ENCODE measurements at places on chromosomes 2 and 18.

DNA sequence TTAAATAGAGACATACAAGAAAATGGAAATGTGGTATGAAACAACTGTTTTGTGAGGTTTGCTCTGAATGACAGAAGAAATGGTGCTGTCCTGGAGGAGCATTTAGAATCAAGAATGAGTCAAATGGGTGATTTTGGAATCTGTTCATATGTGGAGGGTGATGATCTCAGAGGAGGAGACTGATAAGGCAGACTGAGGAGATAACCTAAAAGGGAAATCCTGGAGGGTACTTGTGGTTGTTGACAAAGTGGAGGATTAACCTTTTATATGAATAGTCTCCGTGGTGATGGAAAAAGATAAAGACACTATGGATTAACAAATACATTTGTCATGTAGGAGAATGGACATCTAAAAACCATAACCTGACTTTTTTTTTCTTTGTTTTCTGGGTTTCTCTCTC, 74.1 kb downstream of the MMADHC start:
- no peak for DNase-seq

GRCh38 chr2:60066096-60066839, 487.2 kb downstream of the BCL11A start:
- DNase-seq, result no peak

DNA sequence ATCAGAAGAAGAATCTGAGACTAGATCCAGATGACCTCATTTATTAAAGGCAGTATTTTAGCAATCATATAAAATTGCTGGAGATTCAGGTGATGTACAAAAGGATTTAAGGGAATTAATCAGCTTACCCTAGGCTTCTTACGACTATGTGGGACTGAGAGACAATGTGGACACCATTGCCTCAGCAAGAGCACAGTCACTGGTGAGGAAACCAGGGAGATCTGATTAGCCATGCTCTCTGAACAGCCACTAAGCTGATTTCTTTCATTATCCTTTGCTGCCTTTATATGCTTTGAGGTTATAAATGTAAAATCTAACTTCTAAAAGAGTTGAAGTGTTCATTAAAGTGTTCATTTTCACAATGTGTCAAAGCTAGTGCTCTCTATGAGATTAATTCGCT, 22.7 kb upstream of the GULP1 start:
- no peak for DNase-seq

DNA sequence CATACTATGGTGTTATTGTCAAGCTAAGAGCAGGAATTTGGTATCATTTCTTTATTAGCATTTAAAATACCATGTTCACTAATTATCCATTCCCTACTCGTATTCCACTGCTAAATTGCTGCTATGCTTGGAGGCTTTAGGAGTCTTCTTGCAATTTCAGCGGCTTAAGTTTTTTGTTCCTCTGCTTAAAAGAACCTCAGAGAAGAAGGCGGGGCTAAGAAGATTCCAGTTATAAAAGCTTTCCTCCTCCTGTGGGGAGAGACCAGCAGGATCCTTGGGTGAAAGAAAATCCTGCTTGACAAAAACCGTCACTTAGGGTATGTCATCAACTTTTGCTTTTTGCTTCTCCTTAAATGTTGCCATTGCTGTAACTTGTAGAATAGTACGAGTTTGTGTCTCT, at the start of gene TRPM8:
TRPM8 (plus strand) TSS at position 258 of the 400 bp plus-strand sequence. CDS start 9,165 bp downstream, outside the sequence.
- no peak for DNase-seq

DNA sequence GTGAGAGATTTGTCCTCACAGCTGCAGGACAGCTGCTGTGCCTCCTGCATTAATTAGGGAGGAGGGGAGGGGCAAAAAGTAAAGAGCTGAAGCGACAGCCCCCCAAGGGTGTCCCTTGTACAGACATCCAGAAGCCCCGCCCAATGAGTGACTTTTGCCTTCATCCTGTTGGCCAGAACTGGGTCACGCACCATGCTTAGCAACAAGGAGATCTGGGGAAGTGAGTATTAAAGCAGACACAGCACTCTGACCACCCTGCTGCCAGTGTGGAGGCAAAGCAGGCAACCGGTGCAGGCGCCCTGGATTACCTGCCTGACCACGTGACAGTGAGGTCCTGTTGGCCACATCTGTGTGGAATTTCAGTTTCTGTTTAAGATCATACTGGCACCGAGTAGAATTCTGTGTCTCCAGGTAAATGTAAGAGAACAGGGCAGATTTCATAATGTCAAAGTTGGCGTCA, 21.5 kb upstream of the BIN1 start:
- DNase-seq, result no peak

GRCh38 chr18:3782901-3783300, 332.9 kb downstream of the TGIF1 start:
- no peak for DNase-seq

DNA sequence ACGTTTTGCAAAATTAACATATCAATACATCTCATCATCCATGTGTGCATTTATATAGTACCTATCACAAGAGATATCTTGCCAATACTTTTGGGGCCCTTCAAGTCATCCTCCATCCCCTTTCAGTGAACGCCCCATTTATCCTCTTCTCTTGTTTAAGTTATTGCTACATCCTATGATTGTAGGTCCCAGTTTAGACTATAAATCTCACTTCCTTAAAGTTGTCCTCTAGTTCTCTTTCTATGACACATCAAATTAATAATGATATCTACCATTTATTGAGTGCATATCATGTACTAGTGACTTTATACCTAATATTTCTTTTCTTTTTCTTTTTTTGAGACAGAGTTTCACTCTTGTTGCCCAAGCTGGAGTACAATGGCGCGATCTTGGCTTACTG, 28.8 kb upstream of the FBXO11 start:
- DNase-seq, result no peak

DNA sequence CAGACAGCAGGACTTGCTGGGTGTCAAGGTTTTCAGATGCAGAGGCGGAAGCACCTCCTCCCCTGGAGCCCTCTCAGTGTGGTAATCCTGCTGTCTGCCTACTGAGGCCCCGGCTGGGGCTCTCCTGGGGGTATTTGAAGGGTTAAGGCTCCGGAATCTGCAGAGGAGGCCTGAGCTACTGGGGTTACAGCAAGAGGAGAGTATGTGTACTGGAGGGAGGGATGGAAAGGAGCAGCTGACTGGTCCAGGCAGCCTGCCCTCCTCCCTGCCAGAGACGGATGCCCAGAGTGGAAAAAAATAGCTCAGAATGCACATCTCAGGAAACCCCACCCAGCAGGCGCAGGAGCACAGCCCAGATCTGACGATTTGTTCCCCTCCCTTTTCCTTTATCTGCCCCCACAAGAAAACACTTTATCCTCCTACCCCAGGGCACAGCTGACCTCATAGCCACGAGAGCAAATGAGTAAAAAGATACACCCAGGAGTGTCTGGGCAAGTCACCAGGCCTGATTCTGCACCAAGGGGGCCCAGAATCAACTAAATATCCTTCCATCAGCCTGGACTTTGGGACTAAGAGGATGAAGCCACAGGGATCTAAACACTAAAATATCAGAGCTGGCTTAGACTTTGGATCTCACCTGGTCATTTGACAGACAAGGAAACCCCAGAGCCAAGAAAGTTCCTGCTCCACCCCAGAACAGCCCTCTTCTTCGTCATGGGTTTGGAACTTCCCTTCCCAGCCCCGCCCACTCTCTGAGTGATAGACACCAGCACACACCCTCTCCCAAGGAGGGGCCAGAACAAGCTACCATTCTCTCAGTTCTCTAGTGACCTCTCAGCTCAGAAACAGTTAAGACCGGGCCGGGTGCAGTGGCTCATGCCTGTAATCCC, 5.5 kb downstream of the TMBIM1 start:
- DNase-seq, result peak; percentile 45

- DNase-seq, result no peak
Measured at GRCh38 chr2:233833345-233833744, 21.0 kb downstream of the HJURP start.

DNA sequence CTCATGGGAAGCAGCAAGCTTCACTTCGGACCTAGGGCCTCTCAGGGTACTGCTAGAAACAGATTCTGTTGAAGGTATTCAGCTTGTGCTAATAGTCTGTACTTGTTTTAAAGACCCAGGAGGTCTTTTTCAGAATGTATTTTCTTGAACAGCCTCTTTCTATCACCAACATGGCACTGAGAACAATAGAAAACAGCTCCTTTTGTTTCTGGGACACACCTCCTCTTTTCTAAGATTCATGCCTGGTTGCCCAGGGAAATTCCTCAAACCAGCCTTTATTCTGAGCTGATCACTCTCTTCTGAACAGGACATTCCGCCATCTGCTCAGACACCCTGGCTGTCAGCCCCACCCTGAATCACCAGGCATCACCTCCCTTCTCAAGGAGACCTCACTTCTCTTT, 389.6 kb downstream of the TGIF1 start:
- DNase-seq, result no peak

- no peak for DNase-seq
Measured at GRCh38 chr18:79581406-79581805, 98.2 kb upstream of the CTDP1 start.

DNA sequence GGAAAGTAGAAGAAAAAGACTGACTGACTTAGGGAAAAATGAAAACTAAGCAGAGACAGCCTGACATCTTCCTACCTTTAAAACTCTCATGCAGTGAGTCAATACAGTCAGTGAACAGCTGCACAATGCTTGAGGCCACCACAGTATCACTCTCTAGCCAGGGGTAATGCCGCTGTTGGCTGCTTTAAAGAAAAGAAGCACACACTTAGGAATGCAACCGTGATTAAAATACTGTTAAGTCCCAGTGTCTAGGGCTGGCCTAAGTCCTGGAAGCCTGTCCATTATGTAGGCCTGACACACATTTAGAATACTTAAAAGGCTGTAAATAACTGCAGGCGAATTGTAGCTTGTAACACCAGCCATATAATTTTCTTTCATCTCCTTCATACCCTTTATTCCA, 50.7 kb downstream of the SIGLEC15 start:
- DNase-seq, result no peak

GRCh38 chr18:25832001-25832604, 258.3 kb downstream of the SS18 start:
- DNase-seq, result no peak

DNA sequence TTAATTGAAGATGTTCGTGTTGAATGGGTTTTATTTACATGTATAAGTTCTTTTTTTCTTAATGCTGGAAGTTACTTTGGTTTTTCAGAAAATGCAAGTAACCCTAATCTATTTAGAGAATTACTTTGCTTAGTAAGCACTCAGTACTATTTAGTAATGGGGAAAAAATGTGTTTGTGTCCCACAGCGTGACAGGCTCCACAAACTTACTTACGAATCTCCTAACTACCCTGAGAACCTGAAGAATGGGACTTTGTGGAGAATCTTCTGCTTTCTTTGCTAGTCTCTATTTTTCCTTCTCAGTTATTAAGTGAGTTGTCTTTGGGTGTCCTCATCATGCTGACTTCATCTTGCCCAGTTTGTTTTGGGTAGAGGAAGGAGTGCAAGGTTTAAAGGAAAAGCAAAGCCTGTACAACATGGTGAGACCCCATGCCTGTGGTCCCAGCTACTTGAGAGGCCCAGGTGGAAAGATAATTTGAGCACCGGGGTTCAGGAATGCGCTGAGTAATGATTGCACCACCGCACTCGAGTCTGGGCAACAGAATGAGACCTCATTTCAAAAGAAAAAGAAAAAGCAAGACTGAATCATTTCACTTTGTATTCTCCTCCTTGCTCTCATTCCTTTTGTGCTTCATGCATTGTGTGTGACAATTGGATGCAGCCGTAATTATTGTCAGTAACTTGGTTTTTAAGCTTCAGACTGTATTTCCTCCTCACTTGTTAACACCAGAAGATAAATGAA, 10.2 kb downstream of the NEDD4L start:
- DNase-seq, result no peak

GRCh38 chr18:71049893-71050292, 761.0 kb downstream of the SOCS6 start:
- DNase-seq, result no peak

- DNase-seq, result no peak
Measured at GRCh38 chr18:63098018-63098981, 221.3 kb downstream of the BCL2 start.

GRCh38 chr2:177106212-177106611, 106.4 kb upstream of the HNRNPA3 start:
- DNase-seq, result no peak

DNA sequence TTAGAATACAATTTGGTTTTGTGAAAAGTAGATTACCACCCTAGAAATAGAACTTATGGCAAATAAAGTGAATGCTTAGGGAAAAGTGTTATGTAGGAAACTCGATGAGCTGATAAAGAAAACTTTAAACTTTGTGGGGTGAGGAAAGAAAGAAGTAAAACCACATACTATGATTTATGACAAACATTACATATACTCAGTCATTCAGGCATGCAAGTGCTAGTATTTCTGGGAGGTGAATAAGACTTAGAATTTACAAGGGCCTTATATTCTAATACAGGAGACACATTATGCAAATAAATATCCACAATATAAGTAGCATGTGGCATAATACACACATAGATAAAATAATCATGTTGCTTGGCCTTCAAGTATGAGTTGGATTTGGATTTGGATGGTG, 618.1 kb downstream of the XIRP2 start:
- DNase-seq, result no peak

GRCh38 chr18:59743566-59743965, 46.3 kb upstream of the CCBE1 start:
- DNase-seq, result no peak

- DNase-seq, result no peak
Measured at GRCh38 chr2:101330253-101330933, 21.9 kb upstream of the RNF149 start.

DNA sequence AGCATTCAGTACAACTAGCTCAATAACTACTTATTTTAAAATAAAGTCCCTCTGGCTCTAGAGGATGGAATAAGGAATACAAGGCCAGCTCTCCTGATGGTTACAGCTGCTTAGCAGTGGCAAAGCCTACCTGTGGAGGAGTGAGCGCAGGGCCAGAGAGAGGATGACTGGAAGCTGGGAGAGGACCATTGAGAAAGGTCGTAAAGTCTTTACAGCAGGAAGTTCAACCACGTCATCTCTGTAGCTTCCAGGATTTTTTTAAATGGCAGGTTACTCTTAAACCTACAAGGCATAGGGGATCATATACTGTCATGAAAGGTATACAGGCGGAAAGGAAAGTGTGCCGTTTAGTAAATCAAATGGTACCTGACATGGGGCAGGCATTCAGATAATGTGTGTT, 26.3 kb downstream of the ANXA4 start:
- no peak for DNase-seq

GRCh38 chr2:75548036-75548573, 12.6 kb downstream of the EVA1A start:
- DNase-seq, result no peak

- no peak for DNase-seq
Measured at GRCh38 chr2:209601497-209601896, 170.1 kb upstream of the UNC80 start.

DNA sequence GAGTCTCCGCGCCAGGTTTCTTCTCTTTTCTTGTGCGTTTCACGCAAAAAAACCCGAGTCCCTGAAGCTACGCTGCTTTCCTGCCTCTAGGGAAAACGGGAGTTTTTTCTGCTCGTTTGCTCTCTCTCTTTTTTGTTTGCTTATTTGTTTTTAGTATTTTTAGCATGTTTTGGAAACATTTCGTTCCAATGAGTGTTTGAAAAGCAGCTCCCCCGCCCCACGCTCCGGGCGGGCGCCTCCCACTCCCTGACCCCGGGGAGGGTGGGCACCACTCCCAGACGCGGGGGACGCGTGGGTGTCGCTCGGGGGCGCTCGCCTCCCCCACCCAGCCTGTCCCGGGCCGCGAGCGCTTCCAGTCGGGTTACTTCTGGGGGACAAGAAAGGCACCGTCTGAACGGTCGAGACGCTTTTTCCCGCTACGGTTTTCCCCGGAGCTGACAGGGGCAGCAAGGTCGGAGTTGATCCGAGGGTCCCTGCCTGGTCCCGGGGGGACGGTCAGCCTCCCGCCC, 446 bp upstream of the EFHD1 start:
- no peak for DNase-seq

- DNase-seq, result no peak
Measured at GRCh38 chr2:223114917-223115316, 62.9 kb downstream of the KCNE4 start.

- no peak for DNase-seq
Measured at GRCh38 chr2:11483806-11484617, 18.1 kb upstream of the E2F6 start.

Data from stimulated activated CD4-positive, alpha-beta T cell treated with anti-CD3 and anti-CD28 coated beads, Interleukin-15, amount 100 ng/mL, for 1 hour (primary cell).